ENCODE measurements at places on chromosomes 12 and 14.

GRCh38 chr12:71642264-71642663, 21.4 kb downstream of the ZFC3H1 start:
- DNase-seq: no peak

- no peak for DNase-seq
Measured at GRCh38 chr12:122743895-122744525, 8.6 kb upstream of the DENR start.

GRCh38 chr12:124767066-124767821, 96.4 kb downstream of the SCARB1 start:
- peak; percentile 81 for DNase-seq

GRCh38 chr12:19412844-19413243, 26.4 kb upstream of the AEBP2 start:
- no peak for DNase-seq

Measured in activated T-cell treated with anti-CD3 and anti-CD28 coated beads for 1 hour (primary cell).